GM13976 (cell line): ENCODE measurements at places on chromosomes 2 and 18.

DNA sequence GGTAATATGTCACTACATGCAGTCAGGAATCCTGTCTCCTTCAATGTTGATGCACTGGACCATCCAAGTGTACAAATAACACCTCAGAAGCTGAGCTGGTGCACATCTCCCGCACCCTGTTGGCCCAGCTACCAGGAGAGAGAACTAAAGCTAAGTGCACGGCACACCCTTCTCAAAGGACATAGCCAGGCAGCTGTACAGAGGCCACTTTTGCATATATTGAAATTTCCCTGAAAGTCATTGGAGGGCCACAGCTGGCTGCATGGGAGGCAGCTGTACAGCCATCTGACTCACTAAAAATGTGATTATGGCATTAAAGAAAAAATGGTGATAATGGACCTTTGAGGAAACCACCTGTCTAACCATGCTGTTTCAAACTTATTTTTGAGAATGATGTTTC lies 441.7 kb downstream of the CBLN2 start:
- no peak for DNase-seq

DNA sequence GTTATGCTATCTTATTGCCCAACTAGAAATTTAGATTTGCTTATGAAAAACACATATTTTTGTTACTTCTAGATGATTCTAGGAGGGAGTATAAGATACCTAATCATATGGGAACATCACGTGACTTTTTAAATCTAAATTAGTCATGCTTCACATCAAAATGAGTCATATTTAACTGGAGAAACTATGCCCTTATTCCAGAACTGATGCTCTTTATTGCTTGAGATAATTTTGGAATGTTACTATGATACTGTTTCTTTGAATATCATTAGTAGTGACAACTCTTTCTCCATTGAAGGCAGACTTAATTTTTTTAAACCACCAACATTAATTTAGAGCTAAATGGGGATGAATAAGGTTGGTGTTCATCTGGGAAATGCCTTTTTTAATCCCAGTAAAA lies 19.9 kb upstream of the ELAC1 start:
- no peak for DNase-seq

- DNase-seq = no peak
Observed at GRCh38 chr18:55864281-55864680, 276.3 kb upstream of the TCF4 start.

DNA sequence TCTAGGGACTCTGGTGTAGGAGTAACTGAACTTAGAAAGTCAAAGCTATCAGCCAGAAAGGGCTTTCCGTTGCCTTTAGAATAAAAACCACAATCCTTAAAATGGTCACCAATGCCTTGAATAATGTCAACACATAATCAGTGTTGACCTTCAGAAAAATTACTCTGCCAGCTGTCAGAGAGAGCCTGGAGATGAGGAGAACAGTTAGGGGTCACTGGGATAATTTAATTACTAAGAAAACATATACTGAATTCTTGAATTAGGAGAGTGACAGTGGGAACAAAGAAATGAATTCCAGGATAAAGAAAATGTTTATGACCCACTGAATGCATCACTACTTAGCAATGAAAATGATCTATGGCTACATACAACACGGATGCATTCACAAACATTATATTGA lies 23.4 kb upstream of the UGP2 start:
- DNase-seq = no peak

- DNase-seq = no peak
Observed at GRCh38 chr2:39304729-39305128, 61.0 kb upstream of the CDKL4 start.

GRCh38 chr18:29305516-29305915 lies 1128.6 kb upstream of the CDH2 start:
- DNase-seq = no peak

GRCh38 chr2:217802266-217802665 lies 200.5 kb downstream of the TNS1 start:
- DNase-seq = no peak

GRCh38 chr18:24227977-24228666 lies 89.3 kb downstream of the CABYR start:
- DNase-seq = no peak

DNA sequence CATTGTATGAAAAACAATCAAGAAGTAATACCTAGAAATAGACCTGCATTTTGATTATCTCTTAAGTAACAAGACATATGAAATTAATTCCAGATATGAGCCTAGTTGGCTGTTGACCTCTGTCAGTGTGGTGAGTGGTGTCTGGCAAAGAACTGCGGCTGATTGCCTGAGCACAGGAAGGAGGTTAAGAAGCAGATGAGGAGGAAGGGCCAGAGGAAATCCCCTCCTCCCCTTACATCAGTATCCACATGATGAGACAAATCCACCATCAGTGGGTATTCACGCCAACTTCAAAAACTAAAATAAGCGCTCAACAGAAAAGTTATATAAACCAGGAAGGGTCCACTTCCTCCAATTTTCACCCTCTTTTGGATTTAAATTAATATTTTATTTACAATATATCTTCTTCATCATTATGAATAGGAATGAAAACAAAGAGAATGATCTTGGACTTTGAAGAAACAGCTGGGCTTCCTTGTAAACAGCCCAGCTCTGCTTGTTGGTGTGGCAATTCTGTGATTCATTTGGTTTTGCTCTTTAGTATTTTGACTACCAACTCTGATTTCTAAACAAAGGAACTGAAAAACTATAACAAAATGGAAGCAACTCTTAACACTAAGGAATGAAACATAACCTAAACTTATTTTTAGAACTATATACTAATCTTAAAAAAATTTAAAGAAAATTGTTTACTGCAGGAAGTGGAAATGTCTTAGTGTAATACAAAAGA lies 27.3 kb downstream of the RFTN2 start:
- DNase-seq = no peak

DNA sequence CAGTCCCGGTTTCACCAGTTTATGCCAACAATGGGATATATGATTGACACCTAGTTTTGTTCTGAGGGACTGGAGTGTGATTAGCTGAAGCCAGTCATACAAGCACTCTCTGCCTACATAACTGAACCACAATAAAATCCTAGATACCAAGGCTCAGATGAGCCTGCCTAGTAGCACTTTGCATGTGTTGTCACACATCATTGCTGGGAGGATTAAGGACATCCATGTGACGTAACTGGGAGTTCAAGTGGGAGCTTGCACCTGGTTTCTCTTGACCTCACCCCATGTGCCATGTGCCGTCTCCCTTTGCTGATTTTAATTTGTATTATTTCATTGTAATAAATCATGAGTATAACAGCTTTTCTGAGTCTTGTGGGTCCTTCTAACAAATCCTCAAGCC lies 90.3 kb downstream of the TMEM163 start:
- no peak for DNase-seq

- no peak for DNase-seq
Observed at GRCh38 chr2:217249121-217250012, 389.5 kb upstream of the TNP1 start.

GRCh38 chr18:8167673-8168072 lies 441.6 kb upstream of the RAB12 start:
- no peak for DNase-seq

DNA sequence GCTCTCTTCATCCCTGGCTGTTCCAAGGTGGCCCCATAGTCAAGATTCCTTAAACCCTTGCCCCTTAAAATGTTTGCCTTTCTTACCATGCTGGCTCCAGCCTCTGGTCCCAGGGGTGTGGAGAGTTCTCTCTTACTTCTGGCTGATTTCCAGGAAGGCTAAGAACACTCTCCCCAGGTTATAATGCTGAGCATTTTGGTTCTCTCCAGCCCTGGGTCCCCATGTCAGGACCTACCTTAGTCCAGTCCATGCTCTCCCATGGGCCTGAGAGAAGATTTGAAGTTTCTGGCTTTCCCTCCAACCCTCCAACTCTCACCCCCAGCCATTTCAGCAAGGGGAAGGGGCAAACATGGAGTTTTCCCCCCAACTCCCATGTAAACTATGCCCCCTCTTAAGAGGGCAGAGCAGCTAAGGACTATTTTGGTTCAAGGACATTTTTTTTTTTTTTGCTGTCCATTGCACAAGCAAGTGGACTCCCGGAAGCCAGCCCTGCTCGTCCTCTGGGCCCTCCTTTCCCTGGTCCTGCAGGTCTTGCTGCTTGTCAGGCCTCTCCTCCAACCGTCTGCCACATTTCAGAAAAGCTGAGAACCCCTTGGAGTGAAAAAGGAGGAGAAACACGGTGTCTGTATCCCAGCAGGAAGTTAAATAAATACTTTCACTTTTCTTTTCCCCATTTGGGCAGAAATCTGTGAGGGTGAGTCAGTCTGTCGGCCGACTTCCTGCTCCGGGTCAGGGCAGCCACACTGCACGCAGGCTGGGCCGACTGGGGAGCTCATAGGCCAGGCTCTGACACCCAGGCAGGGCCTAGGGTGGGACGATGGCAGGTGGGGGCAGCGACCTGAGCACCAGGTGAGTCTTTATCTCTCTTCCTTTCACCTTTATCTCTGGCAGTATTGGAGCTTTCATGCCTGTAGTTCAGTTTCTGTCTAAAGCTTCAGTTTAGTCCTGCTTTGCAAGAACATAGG lies at the start of gene SP140L:
SP140L (plus strand) TSS at position 741 of the 965 bp plus-strand sequence; CDS start at position 818, 77 bp downstream.
- DNase-seq = peak; percentile 80

DNA sequence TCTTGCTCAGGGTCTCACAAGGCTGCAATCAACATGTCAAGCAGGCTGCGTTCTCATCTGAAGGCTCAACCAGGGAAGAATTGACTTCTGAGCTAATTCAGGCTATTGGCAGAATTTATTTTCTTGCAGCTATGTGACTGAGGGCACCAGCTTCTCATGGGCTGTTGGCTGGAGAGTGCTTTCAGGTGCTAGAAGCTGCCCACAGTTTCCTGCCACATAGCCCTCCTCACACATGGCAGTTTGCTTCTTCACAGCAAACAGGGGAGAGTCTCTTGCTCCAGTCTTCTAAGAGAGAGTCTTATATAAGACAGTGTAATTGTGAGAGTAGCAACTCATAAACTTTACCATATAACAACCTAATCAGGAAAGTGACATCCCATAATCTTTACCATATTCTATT lies 37.5 kb upstream of the INO80C start:
- no peak for DNase-seq

GRCh38 chr18:40159141-40160017 lies 1795.7 kb upstream of the PIK3C3 start:
- DNase-seq = no peak

DNA sequence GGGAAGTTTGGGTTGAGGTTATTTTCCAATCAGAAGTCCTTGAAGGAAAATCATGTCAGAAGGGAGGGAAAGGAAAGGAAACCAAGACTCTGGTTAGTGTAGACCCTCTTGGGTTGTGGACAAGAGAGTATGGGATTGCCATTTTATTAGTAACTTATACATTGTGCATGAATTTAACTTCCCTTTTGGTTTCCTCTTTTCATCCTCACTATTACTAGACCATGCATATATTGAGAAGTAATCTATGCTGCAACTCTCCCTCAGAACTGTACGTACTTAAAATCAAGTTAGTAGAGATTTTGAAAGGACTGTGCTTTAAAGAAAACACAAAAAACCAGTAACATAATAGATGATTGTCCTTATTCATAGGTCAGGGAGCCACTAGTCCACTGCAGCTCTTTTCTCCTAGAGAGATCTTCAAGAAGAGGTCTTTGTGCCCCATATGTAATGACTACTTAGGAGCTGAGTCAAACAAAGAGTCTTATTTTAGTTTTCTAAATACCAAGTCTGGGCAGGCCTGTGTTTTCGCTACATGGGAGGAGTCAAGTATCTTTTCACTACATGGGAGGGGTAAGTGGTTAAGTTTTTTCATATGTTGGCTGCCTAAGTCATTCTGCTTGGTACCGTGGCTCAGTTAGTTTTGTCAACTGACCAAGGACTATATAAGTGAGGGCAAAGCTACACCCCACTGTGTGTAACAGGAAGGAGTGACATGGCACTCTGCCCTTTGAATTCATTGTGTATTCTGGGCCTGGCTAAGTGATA lies 25.2 kb upstream of the FAM117B start:
- peak; percentile 56 for DNase-seq

DNA sequence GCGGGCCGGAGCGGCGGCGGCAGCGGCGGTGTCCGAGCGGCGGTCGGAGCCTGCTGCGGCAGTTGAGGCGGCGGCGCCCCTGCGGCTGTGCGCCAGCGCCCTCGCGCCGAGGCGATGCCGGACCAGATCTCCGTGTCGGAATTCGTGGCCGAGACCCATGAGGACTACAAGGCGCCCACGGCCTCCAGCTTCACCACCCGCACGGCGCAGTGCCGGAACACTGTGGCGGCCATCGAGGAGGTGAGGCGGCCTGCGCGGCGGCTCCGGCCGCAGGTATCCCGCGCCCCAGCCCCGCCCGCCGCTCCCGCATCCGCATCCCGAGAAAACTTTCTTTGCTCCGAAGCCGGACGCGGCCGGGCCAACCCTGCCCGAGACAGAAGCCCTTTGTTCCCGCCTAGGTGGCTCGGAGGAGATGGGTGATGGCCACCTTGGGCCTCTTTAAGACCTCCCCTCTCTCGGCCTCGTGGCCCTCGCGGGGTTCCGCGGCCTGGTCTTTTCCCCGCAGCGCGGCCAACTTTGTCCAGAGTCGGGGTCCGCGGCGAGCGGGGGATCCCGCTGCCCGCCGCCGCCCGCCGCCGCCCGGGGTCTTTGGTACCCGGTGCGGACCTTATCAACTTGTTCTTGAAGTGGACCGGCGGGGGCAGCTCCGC lies 504 bp downstream of the ASAP2 start:
- DNase-seq = peak; percentile 47

DNA sequence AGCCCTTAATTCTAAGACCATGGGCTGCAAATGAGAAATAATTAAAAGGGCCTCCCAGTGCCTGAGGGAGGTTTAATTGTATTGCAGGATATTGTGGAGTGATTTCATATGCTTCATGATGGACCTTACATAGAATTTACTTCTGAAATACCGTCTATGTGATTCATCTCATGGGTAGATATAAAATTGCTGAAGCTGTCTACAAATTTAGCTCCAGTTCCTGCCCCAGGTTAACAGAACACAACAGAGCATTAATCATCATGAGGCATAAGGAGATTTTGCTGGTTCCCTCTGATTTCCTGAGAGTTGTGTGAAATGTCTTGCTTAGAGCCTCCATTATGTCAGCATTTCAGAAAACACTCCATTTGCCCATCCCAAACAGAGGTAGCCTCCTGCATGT lies 770 bp downstream of the UPP2 start:
- no peak for DNase-seq

GRCh38 chr18:49723648-49724180 lies 89.6 kb downstream of the ACAA2 start:
- DNase-seq = peak; percentile 54

- DNase-seq = no peak
Observed at GRCh38 chr2:226756131-226756530, 43.5 kb downstream of the IRS1 start.

DNA sequence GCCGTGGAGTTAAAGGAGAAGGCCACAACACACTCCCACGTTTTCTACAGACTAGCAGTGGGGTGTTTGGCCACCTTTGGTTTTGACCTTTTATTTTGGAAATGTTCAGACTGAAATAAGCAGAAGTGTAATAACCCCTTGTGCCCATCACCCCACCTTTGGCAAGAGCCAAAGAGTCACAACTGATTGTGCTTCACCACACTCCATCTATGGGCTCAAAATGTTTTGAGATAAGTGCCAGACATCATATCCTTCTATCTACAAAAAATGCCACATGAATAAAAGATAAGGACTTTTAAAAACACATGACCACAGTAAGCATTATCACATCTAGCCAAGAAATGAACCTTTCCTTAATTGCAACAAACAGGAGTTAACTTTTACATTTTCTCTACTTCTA lies 9.9 kb upstream of the GPR35 start:
- no peak for DNase-seq

GRCh38 chr2:148527488-148528340 lies 116.8 kb upstream of the EPC2 start:
- DNase-seq = no peak
